ENCODE measurements at places on chromosomes 16 and 17.
A peak's percentile ranks its signal among the peaks of the same experiment; 100 is the strongest.

GRCh38 chr16:80604600-80605355 lies 64.0 kb downstream of the DYNLRB2 start:
- DNase-seq, result no peak

- DNase-seq, result no peak
Observed at GRCh38 chr17:41511716-41512115, 6.3 kb upstream of the KRT13 start.

DNA sequence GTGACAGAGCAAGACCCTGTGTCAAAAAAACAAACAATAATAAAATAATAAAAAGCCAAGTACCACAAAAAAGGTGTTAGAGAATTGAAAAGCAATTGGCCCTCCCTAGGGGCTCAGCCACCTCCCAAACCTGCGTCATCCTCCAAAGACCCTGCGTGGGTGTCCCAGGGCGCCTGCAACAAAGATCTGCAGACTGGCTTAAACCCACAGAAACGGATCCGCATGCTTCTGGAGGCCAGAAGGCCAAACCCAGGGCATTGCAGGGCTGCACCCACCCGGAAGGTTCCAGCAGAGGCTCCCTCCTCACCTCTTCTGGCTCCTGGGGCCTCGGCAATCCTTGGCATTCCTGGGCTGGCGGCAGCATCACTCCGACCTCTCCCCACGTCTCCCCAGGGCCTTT lies 1.5 kb downstream of the ENPP7 start:
- DNase-seq, result no peak

DNA sequence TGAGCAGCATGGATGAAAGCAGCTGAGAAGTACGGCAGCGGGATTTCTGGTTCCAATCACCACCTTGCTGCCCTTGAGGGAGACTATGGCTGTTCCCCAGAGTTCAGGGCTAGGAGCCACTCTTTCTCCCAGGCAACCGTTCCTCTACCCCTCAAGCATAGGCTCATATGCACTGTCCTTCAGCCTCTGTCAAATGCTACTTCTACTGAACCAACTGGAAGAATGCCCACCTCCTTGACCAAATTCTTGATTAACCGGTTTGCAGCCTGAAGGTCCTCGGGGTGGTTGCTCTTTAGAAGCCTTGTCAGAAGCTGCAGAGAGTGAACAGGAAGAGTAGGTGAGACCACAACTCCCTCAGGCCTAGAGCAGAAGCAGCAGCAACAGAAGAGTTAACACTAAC lies 23.8 kb downstream of the GGA2 start:
- DNase-seq, result no peak

DNA sequence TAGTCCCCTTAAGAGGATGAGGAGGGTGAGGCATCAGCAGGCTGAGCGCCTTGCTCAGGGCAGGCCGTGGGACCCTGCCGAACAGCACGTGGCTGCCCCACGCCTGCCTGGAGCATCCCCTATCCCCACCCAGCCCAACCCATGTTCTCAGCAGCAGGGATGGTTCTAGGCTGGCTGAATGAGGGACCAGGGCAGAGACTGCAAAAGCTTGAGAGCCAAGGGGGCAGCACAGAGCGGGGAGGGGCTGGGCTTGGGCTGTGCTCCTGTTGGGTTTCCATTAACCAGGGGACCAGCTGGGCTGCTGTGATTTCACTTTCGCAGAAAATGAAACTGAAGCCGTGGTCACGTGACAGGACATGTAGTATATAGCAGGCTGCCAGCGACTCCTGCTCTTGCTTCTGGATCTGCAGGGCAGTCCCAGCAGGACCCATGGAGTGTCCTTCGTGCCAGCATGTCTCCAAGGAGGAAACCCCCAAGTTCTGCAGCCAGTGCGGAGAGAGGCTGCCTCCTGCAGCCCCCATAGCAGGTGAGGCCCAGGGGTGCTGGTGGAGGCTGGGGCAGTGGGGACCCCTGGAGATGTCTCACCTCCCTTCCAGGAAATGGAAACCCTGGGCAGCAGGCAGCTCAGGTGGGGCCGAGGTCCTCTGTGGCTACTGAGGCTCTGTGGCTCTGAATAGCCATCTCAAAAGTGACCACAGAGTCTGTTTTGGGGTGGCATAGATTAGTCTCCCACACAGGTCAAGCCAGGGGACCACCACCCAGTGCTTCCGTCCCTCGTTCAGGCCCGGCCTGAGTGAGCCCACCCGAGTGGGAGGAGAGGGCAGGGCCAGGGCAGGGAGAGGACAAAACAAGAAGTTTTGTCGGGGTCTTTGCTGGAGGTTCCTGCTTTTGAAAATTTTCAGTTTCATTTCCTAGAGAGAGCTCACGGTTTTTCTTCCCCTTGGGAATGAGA lies 2.9 kb downstream of the RNF213 start:
- DNase-seq, result peak; percentile 66

DNA sequence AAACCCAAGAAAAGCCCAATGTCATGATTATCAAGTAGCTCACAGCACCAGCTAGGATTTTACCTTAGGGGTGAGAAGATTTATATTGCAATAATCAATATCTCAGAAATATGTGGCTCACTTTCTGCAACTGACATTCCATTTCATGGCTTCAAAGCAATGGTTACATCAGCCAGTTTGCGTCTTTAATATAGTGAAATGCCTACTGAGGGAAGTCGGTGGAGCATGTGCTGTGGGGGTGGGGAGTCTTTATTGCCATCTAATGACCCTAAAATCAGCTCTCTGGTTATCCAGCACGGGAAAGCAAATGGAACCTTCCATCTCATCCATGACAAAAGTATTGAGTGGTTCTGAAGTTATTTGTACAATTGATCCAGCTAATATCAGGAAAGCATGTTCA lies 395.5 kb downstream of the CA10 start:
- DNase-seq, result no peak

DNA sequence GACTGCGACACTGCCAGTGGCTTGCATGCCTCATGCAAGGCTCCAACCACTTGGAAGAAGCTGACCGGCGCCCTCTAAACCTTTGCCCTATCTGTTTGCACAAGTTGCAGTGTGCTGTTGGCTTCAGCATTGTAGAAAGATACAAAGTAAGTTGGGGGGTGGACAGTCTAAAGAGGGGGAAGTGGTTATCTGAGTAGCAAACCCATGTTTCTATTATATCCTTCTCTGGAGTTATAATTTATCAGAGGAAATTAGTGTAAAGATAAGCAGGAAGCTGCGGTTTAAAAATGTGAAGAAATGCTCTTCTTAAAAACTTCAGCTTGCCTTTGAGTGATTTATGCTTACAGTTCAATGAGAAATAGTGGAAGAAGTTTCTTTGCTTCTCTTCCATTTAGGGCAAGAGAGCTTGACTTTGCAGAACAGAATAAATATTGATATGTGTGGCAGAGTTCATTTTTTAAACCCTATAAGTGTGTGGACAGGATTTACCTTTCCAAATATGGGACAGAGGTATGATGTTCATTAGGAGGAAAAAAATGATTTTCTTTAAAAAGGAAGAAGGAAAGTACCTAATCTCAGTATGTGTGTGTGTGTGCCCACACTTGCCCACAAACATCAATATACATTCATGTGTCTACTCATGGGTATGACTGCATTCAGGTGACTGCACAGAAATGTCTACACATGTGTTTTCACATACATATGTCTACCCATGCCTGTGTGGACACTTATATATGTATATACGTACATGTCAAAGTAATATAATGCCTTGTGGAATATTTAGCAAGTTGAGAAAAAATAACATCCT lies 8.1 kb downstream of the AMZ2 start:
- no peak for DNase-seq

- no peak for DNase-seq
Observed at GRCh38 chr17:69175262-69175624, 33.5 kb upstream of the ABCA6 start.

DNA sequence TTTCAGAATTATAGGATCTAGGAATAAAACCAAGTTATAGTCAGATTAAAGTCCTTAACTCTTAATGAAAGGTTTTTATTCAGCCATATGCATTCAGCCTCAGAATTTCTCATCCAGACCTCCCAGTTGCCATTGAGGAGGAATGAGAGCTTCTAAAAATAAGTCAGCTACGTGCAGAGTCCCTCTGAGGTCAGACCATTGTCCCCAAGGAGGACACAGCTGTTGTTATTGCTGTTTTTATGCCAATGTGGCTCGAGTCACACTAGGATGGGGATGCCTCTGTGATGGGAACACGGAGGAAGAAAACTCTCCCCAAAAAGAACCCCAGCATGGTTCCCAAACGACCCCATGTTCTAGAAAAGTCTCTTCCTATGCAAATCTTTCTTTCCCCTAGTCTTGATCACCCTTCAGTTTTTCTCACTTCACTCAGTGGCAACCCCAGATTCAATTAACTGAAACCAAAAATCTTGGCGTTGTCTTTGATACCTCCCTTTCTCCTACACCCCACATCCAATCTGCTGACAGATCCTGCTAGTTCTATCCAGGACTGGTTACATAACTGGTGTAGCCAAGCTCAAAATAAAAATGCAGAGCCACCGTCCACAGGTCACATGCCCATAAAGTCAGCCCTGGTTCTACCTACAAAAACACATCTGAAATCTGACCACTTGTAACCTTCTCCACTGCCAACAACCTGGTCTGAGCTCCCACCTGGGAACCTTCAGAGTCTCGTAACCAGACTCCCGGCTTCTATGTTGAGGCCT lies 138.2 kb upstream of the ERCC4 start:
- DNase-seq, result no peak

DNA sequence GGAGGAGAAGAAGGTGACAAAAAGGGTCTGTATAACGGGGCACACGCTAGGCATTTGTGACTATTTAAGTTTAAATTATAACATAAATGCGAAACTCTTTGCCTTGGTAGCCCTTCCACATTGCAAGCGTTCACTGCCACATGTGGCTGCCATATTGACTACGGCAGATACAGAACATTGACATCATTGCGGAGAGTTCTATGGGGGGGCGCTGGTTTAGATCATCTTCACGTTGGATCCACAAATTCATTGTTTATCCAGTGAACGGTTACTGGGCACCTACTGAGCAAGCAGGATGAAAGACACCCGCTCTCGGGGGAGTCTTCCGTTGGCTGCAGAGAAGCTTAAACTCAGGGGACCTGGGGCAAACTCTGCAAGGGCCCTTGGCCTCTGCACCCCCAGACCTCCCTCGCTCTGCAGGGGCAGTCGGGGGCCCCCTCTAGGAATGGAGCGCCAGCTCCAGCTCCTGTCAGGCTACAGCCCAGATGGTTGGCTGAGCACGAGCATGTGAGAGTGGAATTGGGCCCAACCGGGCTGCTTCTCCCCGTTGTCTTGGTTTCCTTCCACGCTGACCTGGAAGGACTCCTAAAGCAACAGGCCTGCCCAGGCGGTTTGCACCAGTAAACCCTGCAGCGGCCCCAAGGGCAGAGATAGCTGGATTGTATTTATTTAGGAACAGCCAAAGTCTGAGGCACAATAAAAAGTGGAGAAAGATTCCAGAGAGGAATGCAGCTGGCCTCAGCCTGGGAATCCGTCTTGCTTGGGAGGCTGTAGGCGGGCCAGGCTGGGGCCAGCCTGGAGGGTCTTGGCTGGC lies 172.2 kb downstream of the SEC14L1 start:
- no peak for DNase-seq

GRCh38 chr16:19132898-19133297 lies 19.1 kb downstream of the ITPRIPL2 start:
- no peak for DNase-seq

DNA sequence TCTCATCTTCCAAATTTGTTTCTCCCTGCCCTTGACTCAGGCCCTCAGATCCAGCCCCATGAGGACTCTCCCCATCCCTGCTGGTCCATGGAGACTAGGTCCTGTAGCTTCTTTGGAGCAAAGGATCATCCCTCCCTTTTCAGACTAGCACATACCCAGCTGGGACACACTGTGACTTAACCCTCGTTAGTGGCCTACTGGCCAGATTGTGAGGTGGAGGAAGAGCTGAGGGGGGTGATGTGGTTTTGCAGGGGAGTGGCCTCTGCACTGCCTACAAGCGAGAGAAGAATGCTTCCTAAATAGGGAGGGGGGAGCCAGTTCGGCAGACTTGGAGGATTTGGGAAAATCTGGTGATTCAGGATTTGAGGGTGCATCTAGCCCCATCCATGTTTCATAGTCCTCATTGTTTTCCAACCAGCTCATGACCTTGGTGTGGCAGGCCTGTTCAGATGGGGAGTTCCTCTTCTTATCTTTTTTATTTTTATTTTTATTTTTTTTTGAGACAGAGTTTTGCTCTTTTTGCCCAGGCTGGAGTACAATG lies 47.8 kb upstream of the SLC47A1 start:
- DNase-seq, result no peak

DNA sequence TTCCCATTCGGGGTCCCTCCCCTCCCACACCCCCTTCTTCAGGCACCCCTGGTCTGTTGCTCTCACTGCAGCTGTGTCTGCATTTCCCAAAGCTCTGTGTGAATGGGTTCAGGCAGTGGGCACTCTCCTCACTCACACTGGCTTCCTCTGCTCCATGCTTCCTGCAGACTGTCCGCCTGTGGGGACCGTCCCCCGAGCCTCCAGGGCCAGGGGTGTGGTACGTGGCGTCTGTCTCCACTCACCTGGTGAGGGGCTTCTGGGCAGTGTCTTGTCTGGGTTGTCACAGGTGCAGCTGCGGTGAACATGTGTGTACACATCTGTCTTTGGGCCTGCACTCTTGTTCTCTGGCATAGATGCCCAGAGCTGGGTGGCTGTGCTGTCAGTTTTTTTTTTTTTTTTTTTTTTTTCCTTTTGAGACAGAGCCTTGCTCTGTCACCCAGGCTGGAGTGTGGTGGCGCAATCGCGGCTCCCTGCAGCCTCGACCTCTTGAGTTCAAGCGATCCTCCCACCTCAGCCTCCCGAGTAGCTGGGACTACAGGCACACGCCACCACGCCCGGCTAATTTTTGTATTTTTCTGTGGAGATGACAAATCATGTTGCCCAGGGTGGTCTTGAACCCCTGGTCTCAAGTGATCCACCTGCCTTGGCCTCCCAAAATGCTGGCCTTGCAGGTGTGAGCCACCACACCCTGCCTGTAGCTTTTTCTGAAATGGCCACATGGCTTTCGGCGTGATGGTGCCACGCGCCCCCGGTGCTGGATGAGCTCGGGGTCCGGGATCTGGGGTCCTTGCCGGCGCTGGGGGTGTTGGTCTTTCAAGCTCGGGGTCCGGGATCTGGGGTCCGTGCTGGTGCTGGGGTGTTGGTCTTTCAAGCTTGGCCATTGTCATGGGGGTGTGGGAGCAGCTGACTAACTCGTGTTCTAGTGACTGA lies 56.5 kb upstream of the ZNF750 start:
- DNase-seq, result no peak

GRCh38 chr16:52547004-52547833 lies at the start of gene TOX3:
Gene TOX3, minus strand, starts transcription at chr16:52547143. Its CDS starts 420 bp downstream, at chr16:52546723.
- no peak for DNase-seq

DNA sequence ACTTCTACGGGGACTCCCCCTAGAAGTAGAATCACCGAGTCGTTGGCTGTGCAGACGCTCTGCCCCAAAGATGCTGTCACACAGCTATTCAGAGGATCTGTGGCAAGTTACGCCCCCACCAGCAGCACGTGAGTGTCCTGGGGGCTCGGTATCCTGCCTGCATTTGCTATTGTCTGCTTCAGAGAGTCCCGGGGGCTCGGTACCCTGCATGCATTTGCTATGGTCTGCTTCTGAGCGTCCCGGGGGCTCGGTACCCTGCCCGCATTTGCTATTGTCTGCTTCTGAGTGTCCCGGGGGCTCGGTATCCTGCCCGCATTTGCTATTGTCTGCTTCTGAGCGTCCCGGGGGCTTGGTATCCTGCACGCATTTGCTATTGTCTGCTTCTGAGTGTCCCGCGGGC lies 23.8 kb upstream of the ZNF469 start:
- no peak for DNase-seq

Measured in T-helper 1 cell (primary cell).